MCF 10A (cell line): ENCODE measurements at places on chromosomes 1 and 21.

DNA sequence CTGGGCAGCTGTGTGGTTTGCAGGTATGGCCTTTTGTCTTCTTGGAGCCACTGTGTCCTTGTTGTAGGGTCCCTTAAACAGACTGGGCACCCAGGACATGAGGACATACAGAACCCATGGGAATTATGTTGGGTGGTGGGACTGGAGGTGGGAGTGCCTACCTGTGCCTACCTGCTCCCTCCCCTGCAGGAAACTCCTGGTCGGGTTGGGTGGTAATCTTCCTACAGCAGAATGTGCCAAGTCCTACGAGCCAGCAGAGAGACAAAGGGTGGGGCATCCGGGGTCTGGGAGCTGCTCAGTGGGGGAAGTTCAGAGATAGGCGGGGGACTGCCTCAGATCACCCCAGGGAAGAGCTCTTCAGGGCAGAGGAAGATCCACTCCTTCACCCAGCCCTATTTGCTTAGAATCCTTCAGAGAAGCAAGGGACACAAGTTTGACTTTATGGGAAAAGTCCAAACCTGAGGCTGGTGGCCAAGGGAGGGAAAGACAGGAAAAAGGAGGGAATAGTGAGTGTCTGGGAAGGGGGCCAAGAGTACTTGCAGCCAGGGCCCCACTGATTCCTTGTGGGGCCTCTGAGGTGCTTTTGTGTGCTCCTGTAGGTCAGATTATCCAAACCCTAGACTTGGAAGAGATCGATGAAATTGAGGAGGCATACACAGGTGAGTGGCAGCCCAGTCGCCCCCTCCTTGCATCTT lies 58.3 kb downstream of the KIF21B start:
- peak; percentile 47 for DNase-seq

GRCh38 chr21:44888581-44889550 lies 15.4 kb upstream of the PTTG1IP start:
- DNase-seq: no peak

- DNase-seq: no peak
Measured at GRCh38 chr1:15714406-15715136, 21.5 kb upstream of the SLC25A34 start.

DNA sequence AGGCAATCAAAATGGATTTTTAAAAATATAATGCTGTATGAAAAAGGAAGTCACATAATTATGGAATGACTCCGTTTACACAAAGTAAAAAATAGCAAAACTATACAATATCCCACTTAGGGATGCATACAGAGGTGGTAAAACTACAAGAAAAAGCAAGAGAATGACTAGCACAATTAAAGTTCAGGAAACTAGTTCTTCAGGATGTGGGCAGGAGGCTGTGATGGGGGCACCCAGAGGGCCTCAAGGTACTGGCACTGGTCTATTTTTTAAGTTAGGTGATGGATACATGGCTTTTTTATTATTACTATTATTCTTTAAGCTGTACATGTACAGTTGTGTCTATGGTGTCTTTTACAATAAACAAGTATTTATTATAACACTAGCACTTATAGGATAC lies 1.4 kb upstream of the ZC3H12A start:
- no peak for DNase-seq

- peak; percentile 86 for DNase-seq
Measured at GRCh38 chr1:232793944-232794343, 11.3 kb upstream of the MAP10 start.
